ENCODE measurements at places on chromosomes 7 and 10.

GRCh38 chr7:21028599-21028998 is 241.9 kb upstream of the SP8 start:
- no peak for DNase-seq

- no peak for DNase-seq
These were observed 90.9 kb downstream of the MTERF1 start for GRCh38 chr7:91789558-91789957.

GRCh38 chr10:77201135-77202106 is 436.2 kb downstream of the KCNMA1 start:
- peak; percentile 48 for DNase-seq

- no peak for DNase-seq
These were observed 330.4 kb downstream of the KIF20B start for GRCh38 chr10:90031776-90032175.

DNA sequence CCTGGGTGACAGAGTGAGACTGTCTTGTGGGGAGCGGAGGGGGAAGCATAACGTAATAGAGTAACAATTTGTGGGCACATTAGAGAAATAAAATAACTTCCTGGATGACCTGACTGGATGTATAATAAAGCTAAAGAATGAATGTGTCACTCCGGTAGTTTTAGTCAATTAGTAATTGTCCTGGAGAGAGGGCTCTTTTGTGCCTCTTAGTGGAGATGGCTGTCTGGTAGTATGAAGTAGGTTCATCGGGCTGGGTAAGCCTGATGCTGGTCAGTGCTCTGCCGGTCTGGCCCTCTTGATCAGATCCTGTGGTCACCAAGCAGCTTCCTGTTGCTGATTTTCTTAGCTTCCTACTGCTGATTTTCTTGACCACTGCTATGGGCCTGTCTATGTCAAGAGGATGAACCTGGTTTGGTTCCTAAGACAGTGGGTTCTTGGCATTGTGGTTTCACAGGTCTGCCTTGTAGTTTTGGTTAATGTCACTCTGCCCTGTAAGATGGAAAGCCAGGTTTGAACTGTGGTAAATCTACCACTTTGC is 34.1 kb downstream of the ZRANB1 start:
- no peak for DNase-seq

DNA sequence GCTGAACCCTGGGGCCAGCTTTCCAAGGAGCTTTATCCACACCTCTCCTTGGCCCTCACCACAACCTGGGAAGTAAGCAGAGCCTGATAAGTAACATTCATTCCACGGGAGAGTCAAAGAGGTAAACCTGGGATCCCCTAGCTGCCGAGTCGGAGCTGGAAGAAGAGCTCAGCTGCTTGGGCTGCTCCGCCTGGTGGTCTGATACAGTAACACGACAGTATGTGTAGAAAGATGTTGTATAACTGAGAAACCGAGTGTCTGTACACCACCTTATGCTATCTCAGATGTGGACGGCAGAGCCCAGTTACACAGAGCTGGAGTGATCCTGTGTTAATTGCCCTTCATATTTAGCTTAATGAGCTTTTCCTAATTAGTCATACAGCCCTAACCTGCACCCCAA is 151.3 kb upstream of the KMT2E start:
- peak; percentile 45 for DNase-seq

GRCh38 chr10:71549766-71550533 is 153.2 kb downstream of the CDH23 start:
- DNase-seq: no peak

DNA sequence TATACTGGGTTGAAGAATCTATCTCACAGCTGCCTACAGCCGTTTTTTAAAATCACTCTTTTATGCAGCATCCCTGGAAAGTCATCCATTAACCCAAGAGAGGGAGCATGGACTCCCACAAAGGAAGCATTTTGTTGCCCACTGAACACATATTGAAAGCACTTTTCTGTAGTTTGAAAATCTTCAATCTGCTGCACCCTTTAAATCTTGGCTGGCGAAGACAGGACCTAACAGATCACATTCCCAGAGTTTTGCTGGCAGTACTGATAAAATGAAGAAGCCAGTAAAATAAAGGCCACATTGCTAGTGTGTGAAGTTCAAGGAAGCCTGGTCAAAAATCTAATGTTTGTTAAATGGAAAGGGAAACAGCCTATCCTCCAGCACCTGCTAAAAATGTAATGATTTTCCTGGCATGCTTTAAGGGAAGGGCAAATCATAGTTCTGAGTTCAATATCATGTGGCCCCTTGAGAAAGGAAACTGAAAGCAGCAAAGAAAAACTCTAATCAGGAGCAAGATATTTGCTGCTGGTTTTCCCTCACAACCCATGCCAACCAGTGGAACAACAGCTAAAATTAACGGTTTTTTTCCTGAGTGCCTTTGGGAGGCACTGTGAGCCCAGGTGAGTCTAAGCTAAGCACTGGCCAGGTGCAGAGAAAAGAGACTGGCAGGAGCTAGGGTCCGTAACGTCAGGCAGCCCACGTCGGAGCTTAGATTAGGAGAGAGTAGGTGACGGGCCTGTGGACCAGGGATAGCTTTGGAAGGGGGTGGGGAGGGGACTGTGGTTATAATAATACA is 97.9 kb upstream of the PALS2 start:
- no peak for DNase-seq

GRCh38 chr7:138980563-138981291 is 462 bp downstream of the KIAA1549 start:
- DNase-seq: peak; percentile 38

DNA sequence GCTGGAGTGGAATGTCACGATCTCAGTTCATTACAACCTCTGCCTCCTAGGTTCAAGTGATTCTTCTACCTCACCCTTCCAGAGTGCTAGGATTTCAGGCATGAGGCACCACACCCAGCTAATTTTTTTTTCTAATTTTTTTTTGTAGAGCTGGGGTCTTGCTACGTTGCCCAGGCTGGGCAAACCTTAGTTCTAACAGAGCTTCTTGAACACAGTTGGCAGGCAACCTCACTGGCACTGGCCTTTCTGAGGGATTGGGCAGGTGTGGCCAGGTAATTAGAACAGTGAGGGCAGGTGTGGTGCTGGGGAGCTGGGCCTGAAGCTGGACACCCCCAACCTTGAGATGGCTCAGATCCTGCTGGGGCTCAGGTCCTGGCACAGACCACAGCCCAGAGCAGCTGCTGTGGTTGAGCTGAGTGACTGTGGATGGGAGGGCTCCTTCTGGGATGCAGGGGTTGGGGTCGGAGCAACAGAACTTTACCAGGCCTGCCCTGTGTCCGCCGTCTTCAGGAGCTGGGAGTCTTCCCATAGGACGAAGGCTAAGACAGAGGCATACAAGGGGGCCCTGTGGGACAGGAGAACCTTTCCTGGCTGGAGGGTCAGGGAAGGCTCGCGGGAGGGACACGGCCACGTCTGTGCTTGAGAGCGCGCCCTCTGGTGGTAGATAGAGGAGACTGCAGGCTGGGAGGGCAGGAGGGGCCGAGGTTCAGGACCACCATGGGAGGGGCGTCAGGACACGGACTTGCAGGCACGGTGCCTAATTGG is 48.2 kb downstream of the COL26A1 start:
- peak; percentile 96 for DNase-seq

DNA sequence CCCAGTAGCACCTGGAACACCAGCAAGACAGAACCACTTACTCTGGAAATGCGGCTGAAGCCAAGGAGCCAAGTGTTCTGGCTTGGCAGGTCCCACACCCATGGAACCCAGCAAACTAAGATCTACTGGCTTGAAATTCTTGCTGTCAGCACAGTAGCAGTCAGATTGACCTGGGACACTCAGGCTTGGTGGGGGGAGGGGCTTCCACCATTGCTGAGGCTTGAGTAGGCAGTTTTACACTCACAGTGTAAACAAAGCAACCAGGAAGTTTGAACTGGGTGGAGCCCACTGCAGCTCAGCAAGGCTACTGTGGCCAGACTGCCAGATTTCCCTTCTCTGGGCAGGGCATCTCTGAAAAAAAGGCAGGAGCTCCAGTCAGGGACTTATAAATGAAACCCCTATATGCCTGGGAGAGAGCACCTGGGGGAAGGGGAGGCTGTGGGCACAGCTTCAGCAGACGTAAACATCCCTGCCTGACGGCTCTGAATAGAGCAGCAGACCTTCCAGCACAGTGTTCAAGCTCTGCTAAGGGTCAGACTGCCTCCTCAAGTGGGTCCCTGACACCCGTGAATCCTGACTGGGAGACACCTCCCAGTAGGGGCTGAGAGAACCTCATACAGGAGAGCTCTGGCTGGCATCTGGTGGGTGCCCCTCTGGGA is 121.2 kb downstream of the MTERF1 start:
- peak; percentile 78 for DNase-seq

- no peak for DNase-seq
These were observed 489.4 kb upstream of the SORCS1 start for GRCh38 chr10:107653832-107654287.

DNA sequence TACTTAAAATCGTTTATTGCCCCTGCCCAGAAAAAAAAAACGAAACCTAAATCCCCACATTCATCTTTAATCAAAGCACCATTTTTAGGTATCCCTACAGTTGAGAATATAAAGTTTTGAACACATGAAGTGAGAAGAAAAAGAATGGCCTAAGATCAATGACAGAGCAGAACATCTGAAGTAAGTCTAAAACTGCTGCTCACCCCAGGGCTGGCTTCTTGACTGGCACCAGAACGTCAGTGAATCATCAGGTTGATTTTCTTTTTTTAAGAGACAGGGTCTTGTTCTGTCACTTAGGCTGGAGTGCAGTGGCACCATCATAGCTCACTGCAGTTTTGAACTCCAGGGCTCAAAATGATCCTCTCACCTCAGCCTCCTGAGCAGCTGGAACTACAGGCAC is 24.9 kb downstream of the SHTN1 start:
- no peak for DNase-seq

DNA sequence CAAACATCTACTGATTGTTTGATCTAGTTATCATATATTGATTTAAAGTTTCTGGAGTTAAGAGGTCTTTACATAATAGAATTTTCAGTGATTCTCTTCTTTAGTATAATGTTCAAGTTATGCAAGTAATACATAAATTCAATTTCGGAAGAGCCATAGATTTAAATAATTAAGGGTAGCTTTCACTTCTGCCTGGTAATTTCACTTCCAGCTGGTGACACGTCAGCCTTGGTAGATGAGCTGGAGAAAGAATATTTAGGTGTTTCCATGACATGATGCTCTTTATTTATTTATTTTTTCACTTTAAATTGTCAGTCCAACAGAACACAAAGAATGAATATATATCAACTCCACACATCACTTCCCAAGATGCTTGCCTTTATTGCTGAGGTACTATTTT is 5.2 kb upstream of the OTUD1 start:
- no peak for DNase-seq

- DNase-seq: no peak
These were observed 47.0 kb downstream of the RGS10 start for GRCh38 chr10:119495545-119495944.

DNA sequence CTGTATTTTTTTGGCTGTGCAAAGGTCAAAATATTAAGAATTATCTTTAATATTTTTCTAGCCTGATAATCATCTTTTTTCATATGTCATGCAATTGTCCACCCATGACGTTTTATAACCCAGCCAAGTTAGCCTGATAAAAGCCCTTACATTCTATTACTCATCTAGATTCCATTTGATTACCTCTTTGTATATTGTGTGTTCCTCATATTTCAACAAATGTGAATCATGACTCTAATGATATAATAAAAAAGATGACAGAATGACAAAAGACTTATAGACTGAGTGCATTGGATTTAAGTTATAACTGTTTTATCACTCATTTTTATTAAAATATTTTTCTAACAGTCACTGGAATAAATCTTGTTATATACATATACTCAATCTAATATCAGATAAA is 1560.0 kb upstream of the LRRTM3 start:
- no peak for DNase-seq

DNA sequence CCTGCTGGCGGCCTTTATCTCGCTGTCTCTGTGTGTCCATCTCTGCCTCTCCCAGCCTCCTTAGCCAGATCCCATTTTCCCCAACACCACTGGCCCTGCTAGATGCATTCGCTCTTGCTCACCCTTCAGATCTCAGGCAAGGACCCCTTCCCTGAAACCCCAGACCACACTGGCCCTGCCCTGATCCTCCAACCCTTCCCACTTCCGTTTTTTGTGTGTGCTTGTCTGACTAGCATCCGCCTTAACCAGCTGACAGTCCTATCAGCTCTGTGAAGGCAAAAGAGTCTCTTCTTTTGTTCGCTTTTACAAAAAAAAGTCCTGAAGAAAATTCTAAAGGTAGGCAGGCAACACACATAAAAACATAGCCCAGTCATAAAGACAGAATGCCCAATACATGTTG is 28.7 kb downstream of the CHST15 start:
- no peak for DNase-seq

GRCh38 chr7:105210721-105211205 is 178.0 kb downstream of the SRPK2 start:
- DNase-seq: peak; percentile 56

DNA sequence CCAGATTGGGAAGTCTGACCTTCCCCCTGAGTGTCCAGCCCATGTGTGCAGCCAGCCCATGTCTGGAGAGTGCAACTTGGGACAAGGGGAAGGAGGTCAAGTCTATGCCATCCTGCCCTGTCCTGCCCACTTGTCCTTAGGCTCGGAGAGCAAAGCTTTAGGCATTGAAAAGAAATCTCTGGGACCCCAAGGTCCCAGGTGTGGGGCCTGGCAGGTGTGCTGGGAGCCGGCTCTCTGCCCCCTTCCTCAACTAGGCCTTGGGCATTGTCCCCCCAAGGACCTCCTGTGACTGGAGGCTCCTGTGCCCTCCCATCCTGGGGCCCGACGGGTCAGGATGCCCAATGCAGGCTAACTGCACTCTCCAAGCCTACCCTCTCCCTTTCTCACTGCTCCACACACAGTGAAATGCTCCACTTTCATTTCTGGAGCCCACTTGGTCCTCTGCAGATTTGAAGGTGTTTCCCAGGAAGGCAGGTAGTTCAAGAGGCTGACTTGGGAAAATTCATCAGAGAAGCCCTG is 124.7 kb downstream of the PTPN20 start:
- no peak for DNase-seq

- no peak for DNase-seq
These were observed 39.4 kb upstream of the PHF14 start for GRCh38 chr7:10934292-10934691.

- DNase-seq: peak; percentile 80
These were observed 45.2 kb downstream of the VPS41 start for GRCh38 chr7:38863601-38864291.

GRCh38 chr10:79243181-79244067 is 103.8 kb upstream of the PPIF start:
- peak; percentile 74 for DNase-seq

GRCh38 chr7:23207021-23207420 is 25.2 kb downstream of the NUP42 start:
- DNase-seq: no peak

GRCh38 chr7:63925262-63925625 is 73.4 kb upstream of the ZNF722 start:
- no peak for DNase-seq

GRCh38 chr10:69445041-69445440 is 6.2 kb upstream of the TSPAN15 start:
- DNase-seq: no peak

GRCh38 chr7:129136887-129137642 is 7.4 kb upstream of the TSPAN33 start:
- DNase-seq: no peak
